Activated T-helper 17 cell treated with anti-CD3 and anti-CD28 coated beads, Interleukin-2, amount 50 U/mL, for 72 hours (primary cell): ENCODE measurements at places on chromosomes 13 and 19.
A peak's percentile ranks its signal among the peaks of the same experiment; 100 is the strongest.

DNA sequence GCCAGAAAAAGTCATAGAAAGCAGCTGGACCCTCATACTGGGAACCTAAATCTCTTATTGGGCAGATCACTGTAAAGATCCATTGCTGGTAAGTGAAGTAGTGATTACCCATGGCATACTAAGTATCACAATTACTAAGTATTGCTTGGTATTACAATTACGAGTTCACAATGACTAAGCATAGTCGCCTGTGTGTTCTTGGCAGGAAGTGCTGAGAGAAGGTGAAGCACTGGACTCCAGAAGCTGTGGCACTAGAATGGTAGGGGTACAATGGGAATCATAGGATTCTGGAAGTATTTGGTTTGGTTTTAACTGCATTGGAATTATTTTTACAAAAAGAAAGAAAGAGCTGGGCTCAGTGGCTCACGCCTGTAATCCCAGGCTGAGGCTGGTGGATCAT lies 20.3 kb downstream of the LGALS16 start:
- peak; percentile 62 for ATAC-seq

DNA sequence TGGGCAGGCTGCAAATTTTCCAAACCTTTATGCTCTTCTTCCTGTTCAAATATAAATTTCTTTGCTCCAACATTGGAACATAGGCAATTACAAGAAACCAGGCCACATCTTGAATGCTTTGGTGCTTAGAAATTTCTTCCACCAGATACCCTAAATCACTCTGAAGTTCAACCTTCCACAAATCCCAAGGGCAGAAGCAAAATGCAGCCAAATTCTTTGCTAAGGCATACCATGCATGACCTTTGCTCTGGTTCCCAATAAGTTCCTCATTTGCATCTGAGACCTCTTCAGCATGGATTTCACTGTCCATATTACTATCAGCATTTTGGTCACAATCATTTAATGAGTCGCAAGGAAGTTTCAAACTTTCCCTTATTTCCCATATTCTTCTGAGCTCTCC lies 130.9 kb downstream of the DIAPH3 start:
- ATAC-seq = no peak

GRCh38 chr19:9456018-9456689 lies 20.8 kb upstream of the ZNF266 start:
- no peak for ATAC-seq

- ATAC-seq = no peak
Measured at GRCh38 chr19:58531034-58531840, 11.6 kb upstream of the ZBTB45 start.

DNA sequence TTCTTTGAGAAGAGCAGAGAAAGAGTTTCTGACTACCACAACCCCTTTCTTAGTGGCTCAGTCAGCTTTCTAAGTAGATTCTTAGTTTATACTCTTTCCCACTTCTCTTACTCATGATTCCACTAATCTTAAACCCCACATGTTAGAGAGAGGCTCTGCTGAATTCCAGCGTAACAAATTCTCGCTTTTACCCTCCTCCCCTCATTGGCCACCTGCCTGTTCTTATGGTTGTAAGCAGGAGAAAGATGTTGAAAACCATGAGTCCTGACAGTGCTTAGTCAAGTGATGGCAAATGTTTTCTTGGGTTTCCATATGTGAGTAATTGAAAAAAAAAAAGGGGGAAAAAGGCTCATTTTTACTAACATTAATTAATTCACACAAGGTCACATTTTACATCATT lies 125.9 kb downstream of the ZDHHC20 start:
- ATAC-seq = peak; percentile 48

GRCh38 chr13:95660981-95661581 lies 15.9 kb upstream of the DNAJC3 start:
- no peak for ATAC-seq

- ATAC-seq = no peak
Measured at GRCh38 chr13:61850794-61851193, 435.1 kb upstream of the PCDH20 start.

GRCh38 chr19:28061111-28061510 lies 1151.8 kb downstream of the UQCRFS1 start:
- ATAC-seq = no peak

DNA sequence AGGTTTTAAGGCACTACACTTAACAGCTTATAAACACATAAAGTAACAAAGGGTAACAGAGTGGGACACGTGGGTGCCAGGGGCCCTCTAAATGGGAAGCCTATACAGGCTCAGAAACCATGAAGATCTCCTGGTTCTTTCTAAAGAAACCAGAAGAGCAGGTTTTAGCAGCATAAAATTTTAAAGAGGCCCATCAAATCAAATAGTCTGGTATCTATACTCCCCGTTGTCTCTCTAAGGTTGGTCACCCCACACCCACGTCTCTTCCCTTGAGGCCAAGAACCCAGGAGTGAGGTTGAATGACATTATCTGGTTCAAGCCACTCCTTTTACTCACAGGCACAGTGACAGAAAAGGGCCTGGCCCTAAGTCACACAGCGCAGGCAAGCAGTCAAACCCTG lies 4.6 kb upstream of the DYRK1B start:
- ATAC-seq = no peak

GRCh38 chr13:111540486-111540885 lies 220.0 kb downstream of the TEX29 start:
- ATAC-seq = no peak

DNA sequence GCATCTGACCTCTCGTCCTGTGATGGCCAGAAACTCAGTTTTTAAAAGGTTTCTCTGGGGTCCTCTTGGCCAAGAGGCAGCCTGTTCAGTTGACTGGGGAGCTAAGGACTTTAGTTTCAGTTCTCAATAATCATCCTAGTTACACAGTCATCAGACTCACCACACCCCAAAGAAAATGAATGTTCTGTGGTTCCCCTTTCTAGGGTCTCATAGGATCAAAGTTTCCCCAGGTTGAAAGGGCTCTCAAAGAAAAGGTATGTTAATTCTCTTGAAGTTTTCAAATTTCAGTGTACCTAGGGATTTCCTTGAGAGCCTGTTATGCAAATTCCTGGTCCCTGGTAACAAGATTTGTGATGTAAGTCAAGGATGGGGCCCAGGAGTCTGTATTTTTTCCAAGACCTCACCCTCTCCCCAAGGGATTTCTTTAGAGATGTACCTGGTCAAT lies 94.9 kb downstream of the FAM216B start:
- ATAC-seq = peak; percentile 86

GRCh38 chr13:74987124-74987690 lies 494.8 kb downstream of the TBC1D4 start:
- no peak for ATAC-seq

- ATAC-seq = no peak
Measured at GRCh38 chr19:5046339-5047039, 77.6 kb downstream of the KDM4B start.

DNA sequence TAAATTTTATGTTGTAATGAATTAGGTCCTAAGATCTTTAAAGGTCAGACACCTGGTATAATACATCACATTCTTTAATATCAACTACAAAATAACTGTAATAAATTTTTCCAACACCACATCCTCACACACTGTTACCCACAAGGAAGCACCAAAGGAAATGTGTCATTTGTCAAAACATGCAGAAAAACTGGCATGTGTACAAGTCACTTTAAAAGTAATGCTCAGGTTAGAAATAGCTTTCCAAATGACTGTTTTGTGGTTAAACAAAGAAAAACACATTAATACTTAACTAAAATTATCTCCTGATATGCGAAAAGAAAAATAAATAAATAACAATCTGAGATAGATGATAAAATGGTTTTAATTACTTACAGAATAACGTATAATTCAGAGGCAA lies 74.7 kb downstream of the MZT1 start:
- ATAC-seq = no peak

GRCh38 chr13:74774264-74774663 lies 640.1 kb upstream of the KLF12 start:
- no peak for ATAC-seq

DNA sequence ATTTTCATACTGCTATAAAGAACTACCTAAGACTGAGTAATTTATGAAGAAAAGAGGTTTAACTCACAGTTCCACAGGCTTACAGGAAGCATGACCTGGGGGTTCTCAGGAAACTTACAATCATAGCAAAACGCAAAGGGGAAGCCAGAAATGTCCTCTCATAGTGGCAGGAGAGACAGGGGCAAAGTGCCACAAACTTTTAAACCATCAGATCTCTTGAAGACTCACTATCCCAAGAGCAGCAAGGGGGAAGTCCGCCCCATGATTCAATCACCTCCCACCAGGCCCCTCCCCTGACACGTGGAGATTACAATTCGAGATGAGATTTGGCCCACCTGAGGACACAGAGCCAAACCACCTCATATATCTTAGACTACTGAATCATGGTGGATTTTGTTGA lies 198.7 kb downstream of the KCTD12 start:
- no peak for ATAC-seq

DNA sequence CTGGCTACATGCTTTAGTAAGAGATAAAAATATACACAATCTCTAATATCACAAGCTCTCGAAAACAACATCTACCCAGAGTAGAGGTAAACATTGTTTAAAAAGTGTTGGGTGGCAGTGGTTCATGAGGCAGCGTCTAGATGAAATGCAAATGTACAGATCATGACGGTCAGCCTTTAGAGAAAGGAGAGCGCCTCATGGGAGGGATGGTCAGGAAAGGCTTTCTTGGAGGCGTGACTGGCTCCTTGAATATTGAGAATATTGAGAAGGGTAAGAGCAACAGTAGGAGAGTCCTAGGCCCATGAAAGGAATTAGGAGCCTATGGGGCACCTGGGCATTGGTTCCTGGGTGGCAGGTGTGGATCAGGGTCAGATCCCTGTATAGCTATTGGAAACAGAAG lies 10.6 kb downstream of the HNRNPUL1 start:
- no peak for ATAC-seq

DNA sequence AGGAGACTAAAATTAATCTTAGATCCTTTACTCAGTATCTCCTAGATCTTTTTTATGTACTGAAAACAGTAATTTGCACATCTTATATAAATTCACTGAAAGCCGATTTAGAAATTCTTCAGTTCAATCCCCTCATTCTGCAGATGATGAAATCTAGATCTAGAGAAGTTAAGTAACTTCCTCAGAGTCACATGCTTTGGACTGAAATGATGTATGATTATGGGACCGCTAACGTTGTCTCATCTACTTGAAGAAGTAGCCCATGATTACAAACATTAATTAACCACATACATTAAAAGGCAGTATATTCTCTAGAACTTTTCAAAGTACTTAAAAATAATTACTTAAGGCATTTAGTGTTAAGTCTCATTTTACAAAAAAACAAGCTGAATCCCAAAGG lies 37.8 kb downstream of the ELF1 start:
- peak; percentile 42 for ATAC-seq

GRCh38 chr13:110217811-110218210 lies 89.1 kb downstream of the COL4A1 start:
- no peak for ATAC-seq

DNA sequence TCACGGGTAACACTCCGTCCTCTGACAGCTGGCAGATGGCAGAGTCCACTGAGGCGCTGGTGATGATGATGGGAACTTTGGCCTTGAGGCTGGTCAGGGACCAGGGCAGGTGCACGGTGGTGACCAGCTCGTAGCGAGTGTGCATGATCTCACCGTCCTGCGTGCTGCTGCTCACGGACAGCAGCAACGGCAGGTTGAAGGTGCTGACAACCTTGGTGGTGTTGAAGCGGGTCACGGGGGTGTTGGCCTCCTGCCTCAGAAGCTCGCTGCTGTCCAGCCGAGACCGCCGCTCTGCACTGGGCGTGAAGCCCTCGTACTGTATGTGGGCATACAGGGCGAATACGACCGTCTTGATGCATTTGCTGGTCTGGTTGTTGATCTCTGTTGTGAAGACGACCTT lies 11.6 kb downstream of the ARRDC5 start:
- no peak for ATAC-seq

GRCh38 chr13:23620211-23620610 lies 50.0 kb downstream of the TNFRSF19 start:
- ATAC-seq = no peak

GRCh38 chr19:39737891-39738290 lies at the start of gene CLC:
Gene CLC (minus strand): TSS chr19:39738029. CDS start chr19:39737952, 77 bp downstream.
- ATAC-seq = no peak

- no peak for ATAC-seq
Measured at GRCh38 chr19:28793391-28794168, 419.4 kb downstream of the UQCRFS1 start.

GRCh38 chr13:107964395-107964794 lies 250.9 kb downstream of the LIG4 start:
- ATAC-seq = no peak

DNA sequence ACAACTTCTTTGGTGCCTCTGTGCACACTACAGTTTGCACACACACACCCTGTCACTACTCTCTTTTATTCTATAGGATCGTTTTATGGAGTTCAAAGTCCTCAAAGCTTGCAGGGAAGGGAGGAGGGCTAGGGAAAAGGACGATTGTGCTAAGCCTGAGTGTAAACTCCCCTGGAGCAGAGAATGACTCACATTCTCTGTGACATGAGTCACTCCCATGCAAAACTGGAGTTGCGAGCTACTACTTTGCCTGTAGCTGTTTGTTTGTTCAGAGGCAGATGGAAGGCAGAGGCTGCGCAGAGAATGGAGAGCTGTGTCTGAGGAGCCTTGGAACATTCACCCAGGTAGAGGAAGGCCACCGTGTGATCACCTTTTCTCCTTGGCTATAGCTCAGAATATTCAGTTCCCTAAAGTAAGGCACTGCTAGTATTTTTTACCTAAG lies 80.5 kb upstream of the MBNL2 start:
- ATAC-seq = peak; percentile 99

- no peak for ATAC-seq
Measured at GRCh38 chr19:577439-578392, 5.3 kb downstream of the BSG start.

- no peak for ATAC-seq
Measured at GRCh38 chr19:14786421-14786851, 8.1 kb upstream of the ADGRE2 start.

GRCh38 chr13:112814905-112815585 lies 125.2 kb downstream of the ATP11A start:
- ATAC-seq = no peak

DNA sequence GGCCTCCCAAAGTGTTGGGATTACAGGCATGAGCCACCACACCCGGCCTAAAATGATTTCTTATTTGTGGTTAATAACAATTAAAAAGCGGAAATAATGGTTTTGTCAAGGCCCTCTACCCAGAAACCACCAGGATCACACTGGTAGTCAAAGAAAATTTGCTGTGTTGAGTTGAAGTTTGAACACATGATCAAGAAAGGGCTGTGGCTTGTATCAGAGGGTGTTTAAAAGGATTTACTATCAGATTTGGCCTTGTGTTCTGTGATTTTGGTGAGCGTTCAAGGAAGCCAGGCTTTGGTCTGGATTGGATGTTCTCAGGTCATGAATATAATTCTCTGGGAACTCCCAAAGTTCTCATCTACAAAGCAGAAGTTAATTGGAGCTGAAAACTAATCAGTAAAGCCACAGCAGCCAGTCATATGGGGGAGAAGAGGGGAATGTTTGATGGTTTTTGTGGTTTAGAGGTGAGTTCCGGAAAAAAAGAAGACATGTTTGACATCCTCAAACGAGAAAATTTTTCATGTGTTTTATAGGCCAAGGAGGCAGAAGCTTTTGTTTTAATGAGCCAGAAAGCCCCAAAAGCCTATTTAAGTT lies 10.6 kb upstream of the ZNF556 start:
- peak; percentile 55 for ATAC-seq

GRCh38 chr13:66899955-66900354 lies 330.2 kb downstream of the PCDH9 start:
- ATAC-seq = no peak

GRCh38 chr13:45406421-45406820 lies 11.8 kb downstream of the SLC25A30 start:
- no peak for ATAC-seq
